ENCODE measurements at places on chromosomes 16 and 17.
A peak's percentile ranks its signal among the peaks of the same experiment; 100 is the strongest.

- DNase-seq: no peak
These were observed 16.7 kb upstream of the ERN2 start for GRCh38 chr16:23729503-23730424.

GRCh38 chr16:23269248-23269953, 32.7 kb upstream of the SCNN1B start:
- no peak for DNase-seq

DNA sequence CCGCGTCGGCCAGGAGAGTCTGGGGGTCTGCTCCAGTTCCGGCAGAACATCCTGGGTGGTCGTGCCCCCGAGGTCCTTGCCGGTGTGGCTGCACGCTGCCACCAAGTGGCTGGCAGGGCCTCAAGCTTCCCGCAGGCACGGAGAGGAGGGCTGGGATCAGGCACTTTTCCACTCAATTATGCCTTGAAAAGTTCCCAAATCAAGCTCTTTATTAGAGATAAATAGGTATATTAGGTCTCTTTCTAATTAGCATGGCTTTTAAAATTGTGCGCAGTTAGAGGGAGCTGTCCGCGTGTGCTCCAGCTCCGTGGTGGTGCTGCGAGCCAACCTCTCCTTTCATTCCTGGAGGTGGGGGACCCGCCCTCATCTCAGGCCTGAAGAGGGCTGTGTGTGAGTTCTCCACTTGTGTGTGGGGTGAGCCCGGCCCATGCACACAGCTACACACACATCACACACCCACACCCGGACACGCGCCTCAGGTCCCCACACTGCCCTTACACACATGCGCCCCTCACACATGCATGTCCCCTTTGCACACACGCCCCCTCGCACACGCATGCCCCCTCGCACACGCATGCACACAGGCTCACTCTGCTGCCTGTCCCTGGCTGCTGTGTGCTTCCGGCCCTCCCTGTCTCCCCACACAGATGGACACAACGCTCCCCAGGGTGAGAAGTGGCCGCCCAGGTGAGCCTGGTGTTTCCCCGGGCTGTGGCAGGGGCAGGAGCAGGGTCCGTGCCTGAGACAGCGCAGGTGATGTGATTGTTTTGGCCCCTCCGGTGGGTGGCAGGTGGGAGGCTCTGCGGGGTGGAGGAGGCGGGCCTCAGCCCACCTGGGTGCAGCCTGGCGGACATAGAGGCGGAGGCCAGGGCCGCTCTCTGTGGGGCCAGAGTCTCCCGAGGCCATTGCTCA, 28.8 kb downstream of the CACNA1H start:
- DNase-seq: no peak

DNA sequence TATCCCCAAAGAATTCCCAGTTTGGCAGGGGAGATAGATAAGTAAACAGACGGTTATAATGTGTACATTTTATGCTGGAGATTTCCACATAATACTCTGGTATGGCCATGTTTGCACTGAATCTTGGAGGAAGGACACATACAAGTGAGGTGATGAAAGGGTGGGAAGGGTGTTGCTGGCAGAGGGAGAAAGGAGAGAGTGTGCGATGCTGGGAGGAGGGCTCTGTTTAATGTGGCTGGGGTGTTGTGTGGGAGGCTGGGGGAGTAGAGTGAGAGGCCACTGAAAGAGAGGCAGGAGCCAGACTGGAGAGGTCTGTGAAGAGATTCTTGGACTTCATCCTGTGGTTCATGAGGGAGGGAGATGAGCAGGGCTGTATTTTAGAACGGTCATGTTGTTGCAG, 87.6 kb downstream of the SPACA3 start:
- DNase-seq: no peak

DNA sequence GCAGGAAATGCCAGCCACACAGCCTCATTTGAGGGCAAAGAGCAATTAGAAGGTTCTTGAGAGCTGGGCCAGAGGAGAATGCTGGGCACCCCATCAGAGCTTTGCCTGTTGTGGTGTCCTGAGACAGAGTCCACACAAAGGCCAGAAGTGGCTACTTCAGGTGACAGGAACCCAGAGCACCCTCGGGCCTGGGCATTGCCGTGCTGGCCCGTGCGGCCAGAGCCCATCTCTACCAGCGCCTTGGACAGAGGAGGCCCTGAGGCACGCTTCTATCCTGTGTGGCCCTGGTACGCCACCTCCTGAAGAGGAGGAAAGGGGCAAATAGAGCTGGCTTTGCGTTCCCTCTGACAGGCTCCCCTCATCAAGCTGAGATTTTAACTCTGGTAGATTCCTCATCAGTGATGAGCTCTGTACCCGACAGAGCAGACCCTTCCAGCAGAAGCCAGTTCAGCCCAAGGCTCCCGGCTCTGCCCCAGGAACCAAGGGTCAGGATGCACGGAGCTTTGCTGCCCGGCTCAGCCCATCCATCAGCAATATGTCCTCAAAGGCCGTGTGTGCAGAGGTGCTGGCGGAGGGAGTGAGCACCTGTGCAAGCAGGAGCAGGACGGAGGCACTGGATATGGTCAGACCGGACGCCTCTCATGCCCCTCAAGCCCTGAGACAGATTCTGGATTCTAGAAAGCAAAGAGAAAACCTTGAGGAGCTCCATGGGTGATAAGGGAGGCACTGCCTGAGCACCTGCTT, 3.4 kb upstream of the RASD1 start:
- no peak for DNase-seq

- no peak for DNase-seq
These were observed 800.0 kb downstream of the KCNJ18 start for GRCh38 chr17:22492331-22492730.

DNA sequence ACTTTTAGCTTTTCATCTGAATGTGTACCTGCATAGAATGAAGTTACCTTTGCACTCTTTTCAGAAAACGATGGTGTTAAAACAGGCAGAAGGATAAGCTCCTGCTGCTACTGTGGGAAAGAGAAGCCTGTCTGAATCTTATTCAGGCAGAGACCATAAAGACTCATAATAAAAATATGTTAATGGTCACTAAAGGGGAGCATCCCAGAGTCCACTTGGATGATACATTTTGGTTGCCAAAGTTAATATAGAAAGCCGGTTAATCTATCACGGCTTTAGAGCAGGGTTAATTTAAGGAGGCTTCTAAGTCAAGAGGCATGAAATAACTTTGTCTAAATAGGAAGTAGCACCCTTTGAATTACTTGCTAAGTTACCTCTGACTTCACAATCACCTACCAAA, 2.9 kb downstream of the MARCHF10 start:
- DNase-seq: no peak

GRCh38 chr17:45117334-45117733, 15.0 kb downstream of the PLCD3 start:
- no peak for DNase-seq

DNA sequence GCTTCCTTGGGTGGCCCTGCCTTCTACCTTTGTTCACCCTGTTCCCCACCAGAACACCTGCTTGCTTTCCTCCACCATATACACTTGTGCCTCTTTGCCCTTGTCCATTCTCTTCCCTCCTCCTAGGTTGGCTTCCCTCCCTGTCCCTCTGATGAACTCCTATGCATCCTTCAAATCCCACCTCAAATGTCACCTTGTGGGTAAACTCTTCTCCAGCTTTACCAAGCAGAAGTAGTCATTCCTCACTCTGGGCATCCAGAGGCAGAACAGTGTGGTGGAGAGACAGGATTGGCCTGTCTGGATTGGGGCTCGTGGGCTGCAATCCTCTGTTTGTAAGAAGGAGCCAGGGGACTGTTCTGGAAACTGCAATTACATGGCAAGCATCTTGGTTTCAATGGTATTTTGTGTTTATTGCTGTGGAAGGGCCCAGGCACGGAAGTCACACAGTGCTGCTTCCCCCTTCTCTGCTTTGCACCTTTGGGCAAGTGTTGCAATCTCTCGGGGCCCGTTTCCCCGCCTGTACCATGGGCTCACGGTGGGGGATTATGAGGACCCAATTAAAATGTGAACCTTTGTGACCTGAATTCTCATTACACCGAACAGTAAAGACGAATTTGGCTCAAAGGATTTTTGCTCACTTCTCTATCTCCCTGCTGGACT, 21.9 kb upstream of the NXPH3 start:
- DNase-seq: no peak

DNA sequence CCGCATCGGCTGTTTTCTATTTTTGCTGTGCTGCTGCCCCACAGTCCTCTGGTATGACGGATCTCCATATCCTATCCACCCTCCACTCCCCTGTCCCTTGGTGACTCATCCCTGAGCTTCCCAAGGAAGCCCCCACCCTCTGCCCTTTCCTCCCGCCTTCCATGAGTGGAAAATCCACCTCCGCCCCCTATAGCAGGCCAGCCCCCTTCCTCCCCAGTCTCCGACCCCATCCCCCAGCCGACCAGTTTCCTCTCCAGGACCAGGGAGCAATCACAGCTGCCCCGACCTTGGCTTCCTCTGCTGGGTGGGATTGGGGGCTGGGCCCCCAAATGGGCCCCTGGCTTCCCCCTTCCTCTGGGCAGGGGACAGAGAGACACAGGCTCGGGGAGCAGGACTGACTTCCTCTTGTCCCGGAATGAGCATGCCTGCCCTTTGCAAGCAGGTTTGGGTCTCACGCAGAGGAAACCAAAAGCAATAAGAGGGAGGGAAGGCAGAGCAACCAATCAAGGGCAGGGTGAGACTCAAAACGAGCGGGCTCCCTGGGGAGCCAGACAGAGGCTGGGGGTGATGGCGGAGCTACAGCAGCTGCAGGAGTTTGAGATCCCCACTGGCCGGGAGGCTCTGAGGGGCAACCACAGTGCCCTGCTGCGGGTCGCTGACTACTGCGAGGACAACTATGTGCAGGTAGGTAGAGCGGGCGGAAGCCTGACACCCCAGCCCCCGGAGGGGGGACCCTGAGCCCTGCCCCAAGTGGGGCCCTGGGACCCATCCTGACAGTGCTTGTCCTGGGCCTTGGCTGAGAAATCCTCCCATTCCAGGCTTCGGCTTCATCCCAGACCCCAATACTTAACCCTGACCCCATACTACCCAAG, at the start of the genes ABI3 and GNGT2:
Gene ABI3 (plus strand): TSS at position 550 of the 872 bp plus-strand sequence. CDS start 18 bp downstream, at position 568.
Gene GNGT2 (minus strand): TSS at position 417 of the 872 bp plus-strand sequence. CDS start 3,152 bp downstream, outside the sequence.
- no peak for DNase-seq

DNA sequence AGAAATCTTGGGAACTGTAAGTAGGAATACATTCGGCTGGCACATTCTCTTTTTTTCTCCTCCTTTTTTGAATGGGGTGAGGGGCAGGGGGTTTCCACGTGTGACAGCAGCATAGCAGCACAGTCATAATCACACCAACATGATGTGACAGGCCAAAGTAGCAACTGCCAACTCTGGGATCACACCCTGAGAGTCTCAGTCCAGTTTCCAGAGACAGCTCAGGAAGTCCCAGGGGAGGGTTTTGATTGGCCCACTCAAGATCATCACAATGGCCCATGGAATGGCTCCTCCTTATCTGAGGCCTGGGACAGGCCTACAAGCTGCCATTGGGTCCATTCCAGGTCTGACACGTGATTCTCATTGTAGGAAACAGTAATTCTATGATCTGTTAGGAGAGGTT, 207.1 kb upstream of the ASIC2 start:
- DNase-seq: peak; percentile 21

- DNase-seq: no peak
These were observed 67.1 kb downstream of the CLEC18A start for GRCh38 chr16:70018254-70018653.

GRCh38 chr16:85473323-85473722, 139.8 kb upstream of the GSE1 start:
- DNase-seq: no peak

- no peak for DNase-seq
These were observed 737 bp downstream of the NUDT16L1 start for GRCh38 chr16:4693956-4694641.

DNA sequence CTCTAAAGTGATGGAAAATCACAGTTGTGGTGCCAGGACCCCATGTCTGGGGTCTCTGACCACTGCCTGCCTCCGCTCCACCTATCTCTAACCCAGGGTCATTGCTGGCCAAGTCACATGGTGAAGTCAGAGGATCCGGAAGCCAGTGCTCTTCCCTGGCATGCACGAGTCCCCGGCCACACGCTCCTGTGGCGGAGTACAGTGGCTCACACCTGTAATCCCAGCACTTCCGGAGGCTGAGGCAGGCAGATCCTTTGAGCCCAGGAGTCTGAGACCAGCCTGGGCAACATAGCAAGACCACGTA, 21.5 kb upstream of the RBFOX3 start:
- no peak for DNase-seq

- no peak for DNase-seq
These were observed 58.2 kb upstream of the LHX1 start for GRCh38 chr17:36879027-36879426.

- no peak for DNase-seq
These were observed 86.0 kb downstream of the IRF8 start for GRCh38 chr16:85984947-85985451.

GRCh38 chr17:40108970-40109824, 8.8 kb upstream of the NR1D1 start:
- DNase-seq: no peak

GRCh38 chr17:28643983-28644786, 773 bp downstream of the BLTP2 start:
- no peak for DNase-seq

GRCh38 chr16:50520451-50521245, 27.5 kb upstream of the NKD1 start:
- no peak for DNase-seq

DNA sequence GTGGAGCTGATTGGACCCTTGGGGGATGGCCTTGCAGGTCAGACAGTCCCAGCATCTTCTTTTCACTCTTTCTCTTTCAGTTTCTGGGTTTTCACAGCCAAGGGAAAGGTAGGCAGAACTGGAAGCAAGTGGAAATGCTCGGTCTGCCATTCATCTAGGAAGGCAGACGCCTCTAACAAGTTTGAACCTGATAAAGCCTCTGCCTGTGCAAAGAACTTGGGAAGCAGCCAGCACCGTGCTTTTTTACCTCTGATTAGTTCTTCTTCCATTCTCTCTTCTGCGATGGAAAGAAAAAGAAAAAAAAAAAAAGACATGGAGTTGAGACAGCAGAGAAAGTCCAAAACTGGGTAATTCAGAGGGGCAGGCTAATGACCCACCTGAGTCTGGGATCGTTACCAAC, 997.8 kb upstream of the EEF2KMT start:
- no peak for DNase-seq

DNA sequence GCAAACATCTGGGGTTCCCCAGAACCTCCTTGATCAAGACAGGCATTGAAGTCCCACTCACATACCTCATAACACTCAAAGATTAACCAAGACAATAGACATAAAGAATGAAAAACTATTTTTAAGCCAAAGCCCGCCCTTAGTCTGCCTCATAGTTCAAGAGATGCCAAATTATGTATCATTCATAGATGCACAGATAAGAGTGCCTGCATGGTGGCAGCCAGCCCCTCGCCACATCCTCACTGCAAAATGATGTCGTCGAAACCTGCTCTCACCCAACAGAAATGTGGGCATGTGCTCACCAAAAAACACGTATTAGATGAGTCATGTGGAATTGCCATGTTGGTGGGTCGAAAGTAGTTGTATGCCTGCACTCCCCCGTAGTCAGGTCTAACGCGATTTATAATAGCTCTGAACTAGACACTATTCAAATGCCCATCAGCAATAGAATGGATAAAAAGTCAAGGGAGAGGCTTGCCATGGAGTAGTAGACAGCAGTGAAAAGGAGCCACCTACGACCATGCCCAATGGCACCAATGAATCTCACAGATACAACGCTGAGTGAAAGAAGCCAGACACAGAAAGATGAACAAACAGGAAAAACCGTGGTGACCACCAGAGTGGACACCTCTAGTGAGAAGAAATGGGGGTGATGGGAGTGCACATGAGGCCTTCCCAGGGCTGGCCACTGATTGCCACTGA, 64.8 kb downstream of the C16orf95 start:
- no peak for DNase-seq

Data from NCI-H187 (cell line).